ENCODE measurements at places on chromosomes 4 and X.

- DNase-seq = peak; percentile 43
Measured at GRCh38 chr4:9384126-9384525, 21.2 kb downstream of the USP17L30 start.

GRCh38 chr4:113978561-113979147 is 793 bp downstream of the ARSJ start:
- peak; percentile 46 for DNase-seq

GRCh38 chr4:152663203-152664066 is 16.4 kb downstream of the TMEM154 start:
- DNase-seq = no peak

DNA sequence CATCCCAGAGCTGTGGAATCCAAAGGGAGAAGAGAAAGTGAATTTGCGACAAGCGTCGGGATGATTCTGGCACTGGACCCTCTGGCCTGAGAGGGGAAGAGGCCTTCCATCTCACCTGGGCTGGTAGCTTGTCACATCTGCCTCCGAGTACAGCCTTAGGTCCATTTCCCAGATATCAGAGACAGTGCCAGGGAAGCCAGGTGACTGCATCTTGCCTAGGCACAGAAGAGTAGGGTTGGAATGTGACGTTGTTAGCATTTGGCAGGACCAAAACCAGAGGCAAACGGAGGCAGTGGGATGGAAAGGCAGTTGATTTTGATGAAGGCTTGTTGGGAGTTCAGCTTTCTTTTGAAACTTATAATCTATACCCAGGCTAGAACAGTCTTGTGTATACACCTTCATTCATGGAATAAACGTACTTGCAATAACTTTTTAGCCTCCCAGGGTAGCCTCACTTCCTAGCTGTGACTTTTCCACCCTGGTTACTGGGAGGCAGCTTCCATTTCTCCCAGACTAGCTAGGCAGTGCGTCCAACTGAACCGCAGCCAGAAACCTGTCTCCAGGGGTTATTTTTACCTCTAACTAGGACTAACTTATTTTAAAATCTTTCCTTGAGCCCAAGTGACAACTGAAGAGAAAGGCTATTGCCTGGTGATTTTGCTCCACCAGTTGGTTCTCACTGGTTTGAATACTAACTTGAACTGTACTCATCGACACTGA is 5.9 kb downstream of the SOD3 start:
- DNase-seq = no peak

GRCh38 chr4:170697845-170698244 is 608.1 kb upstream of the AADAT start:
- no peak for DNase-seq

- no peak for DNase-seq
Measured at GRCh38 chr4:41384992-41385391, 128.3 kb downstream of the UCHL1 start.

- no peak for DNase-seq
Measured at GRCh38 chr4:26365537-26366150, 44.8 kb downstream of the RBPJ start.

- DNase-seq = peak; percentile 33
Measured at GRCh38 chr4:104524591-104524990, 29.9 kb upstream of the CXXC4 start.

DNA sequence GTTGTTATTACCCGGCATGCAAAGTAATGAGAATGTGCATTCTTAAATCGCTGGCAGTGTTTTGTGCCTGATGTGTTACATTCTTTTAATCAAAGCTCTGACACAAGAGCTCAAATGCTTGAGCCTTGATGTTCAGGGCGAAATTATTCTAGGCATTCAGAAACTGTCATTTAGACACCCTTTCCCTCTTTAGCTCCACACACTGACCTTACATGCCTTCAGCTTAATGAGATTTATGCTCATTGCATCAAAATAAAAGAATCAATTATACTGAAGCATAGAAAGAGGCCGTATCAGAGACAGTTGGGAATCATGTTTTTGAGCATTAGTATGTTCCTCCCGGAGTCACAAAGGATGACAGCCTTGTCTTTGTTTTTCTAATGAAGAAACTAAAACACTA is 56.7 kb downstream of the FAM114A1 start:
- no peak for DNase-seq

- DNase-seq = no peak
Measured at GRCh38 chrX:48754238-48754637, 7.3 kb upstream of the GLOD5 start.

DNA sequence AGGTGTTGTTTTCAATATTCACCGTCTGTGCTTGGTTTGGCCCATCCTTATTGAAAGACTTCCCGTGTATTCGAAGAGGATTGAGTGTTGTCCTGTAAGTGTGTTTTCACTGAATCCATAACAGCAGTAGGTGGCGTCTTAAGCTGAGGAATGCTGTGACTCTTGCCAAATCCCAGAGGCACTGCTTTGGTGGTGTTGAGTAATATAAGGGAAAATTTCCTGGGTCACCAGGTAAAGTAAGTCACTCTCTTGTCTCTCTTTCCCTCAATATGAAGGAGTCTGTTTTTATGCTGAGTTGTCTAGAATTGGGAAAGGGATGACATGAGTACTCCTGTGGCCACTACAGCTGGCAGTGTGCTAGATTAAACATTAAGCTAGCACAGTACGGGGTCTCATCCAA is 146.7 kb upstream of the ZXDB start:
- DNase-seq = peak; percentile 59

DNA sequence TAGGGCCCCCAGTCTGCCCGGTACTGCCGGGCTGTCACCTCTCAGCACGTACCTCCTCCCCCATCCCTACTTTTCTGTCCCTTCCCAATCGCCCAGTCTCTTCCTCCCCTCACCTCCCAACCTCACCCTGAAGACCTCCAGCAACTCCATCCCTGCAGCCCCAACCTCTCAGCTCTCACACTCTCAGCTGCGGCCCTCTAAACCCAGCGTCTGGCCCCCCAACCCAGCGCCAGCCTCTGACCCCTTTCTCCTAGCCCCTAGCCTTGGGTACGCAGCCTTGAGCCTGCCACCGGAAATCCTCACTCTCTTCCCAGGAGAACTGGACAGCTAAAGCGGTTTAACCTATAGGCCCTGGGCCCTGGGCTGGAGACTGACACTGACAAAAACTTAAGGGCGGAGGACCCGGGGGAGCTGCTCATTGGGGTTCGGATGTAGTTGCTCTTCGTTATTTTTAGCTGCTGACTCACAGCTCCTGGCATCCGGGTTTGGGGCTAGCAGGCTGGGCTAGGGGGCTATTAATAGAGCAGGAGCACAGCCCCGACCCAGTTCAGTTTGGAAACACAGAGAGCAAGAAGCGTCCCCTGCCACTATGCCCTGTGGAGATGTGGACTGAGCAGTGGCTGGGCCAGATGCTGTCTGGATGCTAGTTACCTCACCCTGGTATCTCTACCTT is 9.6 kb upstream of the DLG3 start:
- no peak for DNase-seq

DNA sequence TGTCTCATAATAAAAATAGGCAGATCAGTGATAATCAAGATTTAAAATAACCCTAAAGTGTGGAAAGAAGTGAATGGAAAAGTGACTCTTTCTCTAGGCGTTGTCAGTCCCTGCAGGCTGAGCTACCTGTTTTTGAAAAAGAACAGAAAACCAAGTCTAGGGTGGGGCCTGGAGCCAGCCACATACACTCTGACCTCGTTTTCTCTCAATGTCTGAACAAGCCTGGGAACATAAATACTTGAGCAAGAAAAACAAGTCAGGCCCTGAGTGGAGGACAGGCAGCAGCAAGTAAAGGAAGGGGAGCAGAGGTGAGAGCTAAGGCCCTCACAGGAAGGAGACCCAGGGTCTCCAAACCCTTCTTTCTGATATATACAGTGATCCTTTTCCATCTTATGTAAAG is 91.7 kb upstream of the HPF1 start:
- peak; percentile 70 for DNase-seq

DNA sequence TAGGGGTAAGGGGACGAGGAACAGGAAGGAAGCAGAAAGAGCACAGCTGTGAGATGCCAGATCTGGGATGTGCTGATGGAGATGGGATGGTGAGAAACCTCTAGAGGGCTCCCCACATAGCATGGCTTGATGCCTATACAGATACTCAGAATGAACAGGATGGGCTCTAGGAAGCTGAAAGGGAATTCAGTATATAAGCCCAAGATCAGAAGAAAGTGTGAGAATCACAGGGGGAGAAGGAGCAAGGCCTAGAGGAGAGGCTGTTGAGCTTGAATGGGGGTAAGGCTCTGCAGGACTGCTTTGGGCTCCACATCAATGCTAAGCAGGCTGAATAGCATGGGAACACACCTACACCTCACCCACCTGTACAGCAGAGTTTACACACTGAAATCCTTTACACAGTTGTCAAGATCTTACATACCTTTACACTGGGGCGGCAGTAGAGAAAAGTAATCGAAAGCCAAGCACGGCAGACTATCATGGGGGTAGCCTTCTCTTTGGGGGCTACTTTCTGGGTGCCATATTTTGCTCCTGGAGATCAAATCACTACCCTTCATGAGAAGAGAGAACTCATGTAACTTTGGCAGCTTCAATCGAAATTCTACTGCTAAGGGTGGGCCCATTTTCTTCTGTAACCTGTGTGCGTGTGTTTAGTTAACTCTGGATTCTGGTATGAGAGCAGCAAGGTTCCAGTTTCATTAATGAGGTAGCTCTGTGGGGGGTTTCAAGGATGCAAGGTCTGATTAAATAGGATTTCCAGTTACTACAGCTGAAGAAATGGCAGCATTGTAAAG is 30.6 kb downstream of the HOPX start:
- no peak for DNase-seq

- DNase-seq = no peak
Measured at GRCh38 chr4:66693694-66694093, 851.6 kb downstream of the CENPC start.

- peak; percentile 46 for DNase-seq
Measured at GRCh38 chr4:17511509-17511949, 361 bp downstream of the QDPR start.

DNA sequence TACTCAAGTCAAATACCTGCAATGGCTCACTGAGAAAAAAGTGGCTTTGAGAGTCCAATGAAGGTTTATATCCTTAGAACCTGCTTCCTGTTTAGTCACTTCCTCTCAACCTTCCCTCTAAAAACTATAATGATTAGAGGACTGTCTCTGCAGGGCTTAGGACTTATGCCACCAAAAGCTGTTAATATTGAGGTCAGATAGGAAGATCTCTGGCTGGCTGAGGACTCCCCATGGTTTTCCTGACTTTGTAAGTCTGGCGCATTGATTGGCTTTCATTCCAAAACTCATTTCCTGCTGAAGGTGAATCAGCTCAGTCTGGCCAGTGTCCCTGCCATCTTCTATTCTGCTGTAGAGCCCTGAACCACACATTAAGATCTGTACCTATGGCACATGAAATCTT is 140.9 kb upstream of the ANK2 start:
- DNase-seq = no peak

DNA sequence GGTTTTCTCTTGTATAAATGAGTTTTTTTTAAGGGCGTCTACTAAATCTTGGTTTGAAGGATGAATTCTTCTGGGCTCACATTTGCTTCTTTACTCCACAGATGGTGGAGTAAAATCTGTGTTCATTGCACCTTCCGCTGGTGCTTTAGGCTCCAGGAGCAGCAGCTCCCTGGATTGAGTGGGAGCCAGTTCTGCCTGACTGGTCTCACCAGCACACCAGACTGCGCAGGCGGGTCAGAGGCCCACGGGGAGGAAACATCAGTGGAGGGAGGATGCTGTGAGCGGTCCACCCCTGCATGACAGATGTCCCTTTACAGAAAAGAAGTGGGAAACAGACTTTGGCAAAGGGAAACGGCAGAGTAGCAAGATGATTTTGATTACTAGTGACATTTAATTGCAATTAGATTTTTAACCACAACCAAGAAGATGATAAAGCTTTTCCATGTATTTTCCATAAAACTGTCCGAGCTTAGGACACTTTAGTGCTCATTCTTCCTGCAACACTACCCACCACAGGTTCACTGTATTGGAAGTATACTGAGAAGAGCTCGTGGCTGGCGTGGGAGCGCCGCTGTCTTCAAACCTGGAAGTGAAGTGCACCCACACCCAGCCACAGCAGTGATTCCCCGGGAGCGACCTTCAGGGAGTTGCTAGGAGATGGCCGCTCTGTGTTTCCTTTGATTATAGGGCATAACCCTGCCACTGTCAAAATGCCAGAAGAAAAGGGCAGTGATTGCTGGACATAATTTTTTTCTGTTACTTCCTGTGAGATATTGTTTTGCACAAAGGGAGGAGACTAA is 95.2 kb downstream of the SORBS2 start:
- no peak for DNase-seq

DNA sequence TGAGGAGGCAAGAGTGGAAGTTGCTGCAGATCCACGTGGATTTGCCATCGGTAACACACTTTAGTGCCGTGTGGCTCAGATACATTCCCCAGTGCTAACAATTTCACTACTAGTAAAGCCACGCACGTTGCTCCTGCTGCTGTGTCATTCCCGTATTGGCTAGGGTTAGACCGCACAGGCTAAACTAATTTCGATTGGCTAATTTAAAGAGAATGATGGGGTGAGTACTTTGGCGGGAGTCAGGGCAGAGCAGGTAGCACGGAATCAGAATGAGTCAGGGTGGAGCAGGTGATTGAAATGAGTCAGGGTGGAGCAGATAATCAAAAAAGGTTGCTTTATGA is 1337.5 kb downstream of the FSTL5 start:
- DNase-seq = peak; percentile 25

DNA sequence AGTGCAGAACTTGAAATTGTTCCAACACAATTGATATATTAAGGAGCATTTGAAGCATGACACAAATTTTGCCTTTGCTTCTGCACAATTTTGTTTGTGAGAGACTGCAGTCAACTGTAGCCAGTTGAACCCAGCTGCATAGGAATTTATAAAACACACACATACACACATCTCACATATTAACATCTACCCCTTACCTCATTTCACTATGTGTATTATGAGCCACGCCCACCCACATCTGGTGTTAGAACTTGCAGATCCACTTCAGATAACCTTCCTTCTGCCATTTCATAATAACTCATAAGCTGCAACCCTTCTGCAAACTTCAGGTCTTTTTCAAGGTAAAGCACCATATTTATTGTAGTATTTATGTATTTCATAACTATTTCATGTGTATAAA is 188.1 kb upstream of the WDFY3 start:
- peak; percentile 44 for DNase-seq

DNA sequence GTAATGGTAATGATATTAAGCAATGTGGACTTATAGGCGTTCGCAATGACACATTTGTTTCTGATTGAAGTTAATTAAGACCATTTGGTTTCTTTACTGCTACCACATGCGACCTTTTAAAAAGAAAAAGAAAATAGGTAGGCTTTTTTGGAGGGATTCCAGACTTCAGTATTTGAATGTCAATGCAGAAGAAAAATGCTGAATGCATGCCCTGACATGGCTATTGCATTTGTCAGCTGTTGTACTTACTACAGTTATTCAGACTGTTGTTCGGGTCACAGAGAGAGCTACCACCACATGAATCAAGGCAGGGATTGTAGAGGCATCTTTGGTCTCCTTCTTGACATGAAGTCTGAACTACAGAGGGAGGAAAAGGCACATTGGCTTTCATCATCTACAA is 163.7 kb downstream of the CORIN start:
- DNase-seq = peak; percentile 63

DNA sequence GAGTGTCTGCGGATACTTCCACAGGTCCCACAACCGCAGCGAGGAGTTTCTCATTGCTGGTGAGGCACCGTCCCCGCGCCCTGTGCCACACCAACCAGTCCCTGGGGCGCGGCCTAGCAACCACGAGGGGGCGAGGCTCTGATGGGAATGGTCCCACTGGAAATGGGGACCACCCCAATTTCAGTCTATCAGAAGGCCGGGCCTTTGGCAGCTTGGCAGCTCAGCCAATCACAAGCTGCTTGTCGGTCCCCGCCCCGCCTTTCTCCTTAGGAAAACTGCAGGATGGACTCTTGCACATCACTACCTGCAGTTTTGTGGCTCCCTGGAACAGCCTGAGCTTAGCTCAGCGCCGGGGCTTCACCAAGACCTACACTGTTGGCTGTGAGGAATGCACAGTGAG is 3.0 kb downstream of the TIMP1 start:
- DNase-seq = no peak

All from epithelial cell of esophagus (primary cell).